Upper lobe of left lung (tissue), 6 donors: ENCODE measurements at places on chromosomes 2 and 18. TPM values are rescaled to one million over a fixed set of nuclear protein-coding genes. Genes with fewer than 3 reads are reported as not detected.
A peak's percentile ranks its signal among the peaks of the same experiment; 100 is the strongest.

Gene ADAM23
- total RNA-seq: not detected

DNA sequence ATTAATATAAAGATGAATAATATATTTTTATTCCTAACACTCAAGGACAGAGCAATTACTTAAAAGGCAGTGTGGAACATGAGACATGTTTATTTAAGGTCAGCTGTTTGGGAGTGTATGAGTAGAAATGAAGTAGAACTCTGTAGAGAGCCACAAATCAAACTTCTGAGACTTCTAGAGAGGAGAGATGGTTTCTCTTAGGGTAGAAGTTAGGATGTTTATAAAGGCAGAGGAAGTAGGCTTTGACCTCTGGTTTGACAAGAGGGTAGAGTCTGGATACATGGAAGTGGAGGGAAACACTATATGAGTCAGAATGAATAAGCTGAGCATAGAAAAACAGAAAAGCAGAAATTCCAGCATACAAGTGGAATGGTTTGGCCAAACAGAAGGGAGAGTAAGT lies 262.1 kb upstream of the KLHL14 start:
- no peak overlapping the region for H3K4me3 ChIP-seq
- no peaks in the 10 kb centered on the region for H3K27me3 ChIP-seq
- no peaks in the 10 kb centered on the region for H3K4me1 ChIP-seq
- no peaks in the 10 kb centered on the region for H3K36me3 ChIP-seq
- DNase-seq: no peak
- H3K27ac ChIP-seq: no peak overlapping the region

- no peak overlapping the region for H3K27ac ChIP-seq
- H3K4me1 ChIP-seq: peaks cover 21% of the 10 kb centered on the region
- H3K4me3 ChIP-seq: no peak overlapping the region
- no peaks in the 10 kb centered on the region for H3K36me3 ChIP-seq
- H3K27me3 ChIP-seq: peaks cover 15% of the 10 kb centered on the region
- peak; percentile 80 for DNase-seq
Measured at GRCh38 chr2:167293943-167294775, 405.9 kb downstream of the XIRP2 start.

- H3K4me3 ChIP-seq: no peak overlapping the region
- no peak overlapping the region for H3K27ac ChIP-seq
- DNase-seq: no peak
- no peaks in the 10 kb centered on the region for H3K36me3 ChIP-seq
- peaks cover 25% of the 10 kb centered on the region for H3K4me1 ChIP-seq
- H3K27me3 ChIP-seq: peaks cover 17% of the 10 kb centered on the region
Measured at GRCh38 chr2:224041554-224041953, 2.5 kb upstream of the SERPINE2 start.

DNA sequence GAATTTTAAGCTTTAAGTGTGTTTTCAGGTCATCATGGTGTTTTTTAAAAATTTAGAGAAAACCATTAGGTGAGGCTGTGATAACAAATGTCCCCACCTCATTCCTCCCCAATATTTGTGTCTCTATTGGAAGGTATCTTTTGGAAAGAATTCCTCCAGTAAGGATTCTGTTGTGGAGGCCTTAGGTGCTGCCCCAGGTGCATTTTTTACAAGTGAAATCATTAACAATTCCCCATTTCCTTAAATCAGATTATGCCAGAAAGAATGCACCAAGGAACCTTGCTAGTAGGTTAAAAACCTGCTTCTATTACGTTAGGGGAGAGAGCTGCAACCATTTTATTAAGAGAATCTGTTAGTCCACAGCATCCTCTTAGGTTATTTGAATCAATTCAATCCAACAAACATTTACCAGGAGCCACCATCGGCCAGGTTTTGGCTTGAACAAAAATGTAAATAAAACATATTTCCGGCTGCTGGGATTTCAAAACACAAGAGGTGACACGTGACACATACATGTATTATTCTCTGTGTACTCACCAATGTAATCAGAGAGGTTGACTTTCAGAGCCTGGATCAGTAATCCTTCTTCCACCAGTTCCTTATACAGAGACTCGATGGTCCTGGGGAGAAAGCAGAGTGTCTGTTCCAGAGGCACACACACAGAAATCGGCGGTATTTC lies 112.5 kb upstream of the ASB18 start:
- no peaks in the 10 kb centered on the region for H3K36me3 ChIP-seq
- H3K27me3 ChIP-seq: no peaks in the 10 kb centered on the region

- no peaks in the 10 kb centered on the region for H3K36me3 ChIP-seq
- DNase-seq: peak; percentile 20
- H3K4me1 ChIP-seq: no peaks in the 10 kb centered on the region
- no peaks in the 10 kb centered on the region for H3K27me3 ChIP-seq
- no peak overlapping the region for H3K4me3 ChIP-seq
Measured at GRCh38 chr2:117692001-117692763, 122.3 kb upstream of the DDX18 start.

- H3K4me1 ChIP-seq: peaks cover 14% of the 10 kb centered on the region
- H3K4me3 ChIP-seq: no peak overlapping the region
- DNase-seq: no peak
- no peaks in the 10 kb centered on the region for H3K36me3 ChIP-seq
- H3K27me3 ChIP-seq: no peaks in the 10 kb centered on the region
Measured at GRCh38 chr2:160251569-160251968, 51.5 kb upstream of the ITGB6 start.

Gene GORASP2
- total RNA-seq: 54.4 TPM

DNA sequence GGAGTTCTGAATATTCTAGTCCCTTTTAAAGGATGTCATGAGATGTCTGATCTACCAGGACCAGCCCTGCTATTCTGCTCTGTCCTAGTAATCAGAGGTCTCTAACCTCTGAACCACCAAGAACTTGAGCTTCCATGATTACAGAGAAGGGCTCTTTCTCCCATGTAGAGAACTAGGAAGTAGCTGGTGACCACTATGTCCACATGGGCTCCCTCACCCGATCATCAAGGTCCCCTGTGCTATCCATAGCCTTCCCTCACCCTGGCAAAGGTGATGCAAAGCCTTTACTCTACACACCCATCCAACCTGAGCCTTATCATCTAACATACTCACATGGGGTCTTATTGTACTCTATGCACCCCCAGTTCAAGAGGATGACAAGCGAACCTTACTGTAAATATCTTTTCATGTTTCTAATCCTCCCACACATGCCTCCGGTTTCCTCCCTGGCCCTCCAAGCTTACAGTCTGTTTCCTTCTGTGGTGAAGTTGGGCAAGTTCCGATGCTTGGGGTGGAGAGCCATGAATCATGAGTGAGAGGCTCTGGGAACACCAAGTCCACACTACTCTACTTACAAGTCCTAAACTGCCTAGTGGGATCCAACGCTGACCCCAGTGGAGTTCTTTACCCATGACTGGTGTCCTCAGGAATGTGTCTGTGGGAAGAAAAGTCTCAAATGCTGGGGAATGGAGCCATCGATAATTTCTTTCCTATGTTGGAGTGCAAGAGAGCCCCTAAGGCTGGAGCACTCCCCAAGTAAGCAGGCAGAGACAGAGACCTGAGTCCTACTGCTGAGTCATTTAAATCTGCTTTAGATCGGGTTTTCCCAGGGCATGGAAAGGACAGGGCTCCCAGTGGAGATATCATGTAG lies 73.3 kb upstream of the KLF7 start:
- DNase-seq: peak; percentile 88
- H3K27ac ChIP-seq: peak overlapping the region; percentile 45
- peaks cover 34% of the 10 kb centered on the region for H3K4me1 ChIP-seq
- H3K36me3 ChIP-seq: no peaks in the 10 kb centered on the region
- no peaks in the 10 kb centered on the region for H3K27me3 ChIP-seq
